ENCODE measurements at places on chromosomes 11 and 22. TPM values are rescaled to one million over a fixed set of nuclear protein-coding genes. Genes with fewer than 3 reads are reported as not detected.

CYP2D6 gene
- 0.15 TPM for total RNA-seq

CASP12 gene
- 0.39 TPM for total RNA-seq

POU2AF2 gene
- total RNA-seq = not detected

SYNGR1 gene
- total RNA-seq = 20.0 TPM

- no peak for DNase-seq
Observed at GRCh38 chr11:121961321-121961801, 154.7 kb downstream of the BLID start.

DNA sequence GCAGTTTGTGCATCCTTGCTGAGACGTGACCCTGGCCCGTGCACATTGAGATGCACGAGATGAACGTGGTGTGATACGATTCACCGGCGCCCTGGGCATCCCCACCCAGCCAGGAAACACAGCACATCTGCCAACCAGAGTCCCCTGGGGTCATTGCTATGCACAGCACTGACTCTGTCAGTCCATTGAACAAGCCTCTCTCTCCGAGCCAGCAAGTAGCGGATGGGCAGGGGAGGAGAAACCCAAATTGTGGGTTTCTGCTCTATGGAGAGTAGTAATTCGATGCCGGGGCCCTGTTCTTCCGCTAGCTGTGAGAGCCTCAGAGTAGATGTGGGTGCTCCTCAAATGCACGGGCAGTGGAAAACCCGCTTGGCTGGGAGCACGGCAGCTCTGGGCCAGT, 85.1 kb downstream of the ARHGAP8 start:
- DNase-seq = no peak

GRCh38 chr22:33539902-33540751, 380.1 kb downstream of the LARGE1 start:
- peak; percentile 74 for DNase-seq

DNA sequence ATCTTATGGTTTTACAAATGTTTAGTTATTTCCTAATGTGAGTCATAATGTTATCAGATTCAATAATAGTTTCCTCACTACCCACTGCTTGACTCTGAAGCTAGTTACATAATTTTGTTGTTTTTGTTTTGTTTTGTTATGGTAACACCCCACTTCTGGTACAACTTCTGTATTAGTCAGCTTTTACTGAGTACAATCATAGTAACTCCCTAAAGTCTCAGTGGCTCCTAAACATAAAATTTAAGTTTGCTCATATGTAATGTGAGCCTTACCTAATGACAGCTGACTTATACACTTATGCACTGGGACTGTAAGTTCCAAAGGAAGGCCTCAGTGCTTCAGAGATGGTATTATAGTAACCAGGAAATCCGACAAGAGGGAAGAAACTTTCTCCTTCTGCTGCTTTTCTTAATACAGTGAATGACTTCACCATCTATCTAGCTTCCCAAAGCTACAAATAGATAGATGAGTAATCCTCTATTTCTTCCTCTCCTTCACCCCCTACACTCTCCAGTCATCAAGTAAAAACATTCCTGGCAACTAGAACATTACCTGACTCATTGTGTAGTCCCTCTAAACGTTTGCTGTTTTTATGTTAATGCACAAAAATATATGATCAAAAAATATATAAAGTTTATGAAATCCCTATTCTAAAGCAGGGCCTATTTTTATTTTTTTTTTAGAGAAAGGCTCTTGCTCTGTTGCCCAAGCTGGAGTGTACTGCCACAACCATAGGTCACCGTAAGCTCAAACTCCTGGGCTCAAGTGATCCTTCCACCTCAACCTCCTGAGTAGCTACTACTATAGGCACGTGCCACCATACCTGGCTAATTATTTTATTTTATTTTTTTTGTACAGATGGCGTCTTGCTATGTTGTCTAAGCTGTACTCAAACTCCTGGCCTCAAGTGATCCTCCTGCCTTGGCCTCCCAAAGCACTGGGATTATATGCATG, 563.0 kb downstream of the SOX6 start:
- no peak for DNase-seq

GRCh38 chr11:19910931-19911330, 198.3 kb downstream of the NAV2 start:
- no peak for DNase-seq

DNA sequence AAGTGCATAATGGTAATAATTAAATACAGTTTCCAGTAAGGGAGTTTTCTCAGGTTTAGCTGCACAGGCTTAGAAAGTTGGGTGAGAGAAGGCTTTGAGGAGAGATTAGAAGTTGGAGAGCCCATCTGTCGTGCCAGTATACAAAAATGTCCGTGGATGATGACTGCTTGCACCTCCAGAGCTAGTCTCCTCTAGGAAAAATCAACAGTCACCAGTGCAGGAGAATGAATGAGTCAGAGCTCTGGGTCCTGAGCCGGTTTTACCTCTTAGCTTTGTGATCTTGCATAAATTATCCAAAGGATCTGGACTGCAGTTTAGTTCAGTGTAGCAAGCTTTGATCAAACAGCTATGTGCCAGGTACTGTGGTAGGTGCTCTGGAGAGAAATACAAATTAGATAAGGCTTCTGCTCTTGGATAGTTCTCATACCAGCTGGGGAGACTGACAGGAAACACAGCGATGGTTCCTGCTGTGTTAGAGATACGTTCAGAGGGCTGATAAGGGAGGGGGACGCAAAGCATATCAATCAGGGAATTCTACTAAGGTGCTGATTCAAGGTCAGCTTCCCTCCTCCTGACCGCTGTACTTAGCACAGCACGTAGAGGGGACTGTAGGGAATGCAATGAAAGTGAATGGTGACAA, 125.9 kb downstream of the TEAD1 start:
- no peak for DNase-seq

- DNase-seq = peak; percentile 28
Observed at GRCh38 chr22:44031158-44031952, 7.3 kb downstream of the PARVB start.

DNA sequence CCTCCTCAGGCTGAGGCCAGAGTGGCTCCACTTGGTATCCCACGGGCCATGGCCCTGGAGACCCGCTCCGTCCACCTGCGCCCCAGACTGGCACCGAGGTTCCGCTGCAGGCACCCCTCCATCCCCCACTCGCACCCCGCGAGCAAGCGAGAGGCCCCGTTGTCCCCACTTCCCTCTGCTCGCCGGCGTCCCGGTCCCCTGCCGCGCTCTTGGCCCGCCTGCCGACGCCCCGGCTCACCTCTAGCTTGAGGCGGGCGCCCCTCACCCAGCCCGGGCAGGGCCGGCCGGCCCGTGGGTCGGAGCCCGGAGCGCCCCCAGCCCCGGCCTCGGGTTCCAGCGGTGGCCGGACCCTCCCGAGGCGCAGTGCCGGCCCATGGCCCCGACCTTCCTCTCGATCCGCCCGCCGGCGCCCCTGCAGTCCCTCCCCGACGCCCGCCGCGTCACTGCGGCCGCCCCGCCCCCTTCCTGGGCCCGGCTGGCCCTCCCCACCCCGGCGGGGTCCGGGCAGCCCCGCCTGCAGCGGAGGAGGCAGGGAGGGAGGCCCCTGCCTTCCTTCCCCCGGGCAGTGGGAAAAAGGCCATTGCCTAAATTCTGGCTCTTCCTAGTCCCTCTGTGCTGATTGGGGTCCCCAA, at the start of gene PITPNM1:
Gene PITPNM1 (minus strand): TSS at position 414 of the 632 bp plus-strand sequence. CDS start 1,183 bp downstream, outside the sequence.
- peak; percentile 88 for DNase-seq

Data from heart left ventricle (tissue), 16 donors.